ENCODE measurements at places on chromosomes 2 and 18.

- no peak for DNase-seq
Measured at GRCh38 chr2:16482460-16482859, 183.2 kb downstream of the CYRIA start.

DNA sequence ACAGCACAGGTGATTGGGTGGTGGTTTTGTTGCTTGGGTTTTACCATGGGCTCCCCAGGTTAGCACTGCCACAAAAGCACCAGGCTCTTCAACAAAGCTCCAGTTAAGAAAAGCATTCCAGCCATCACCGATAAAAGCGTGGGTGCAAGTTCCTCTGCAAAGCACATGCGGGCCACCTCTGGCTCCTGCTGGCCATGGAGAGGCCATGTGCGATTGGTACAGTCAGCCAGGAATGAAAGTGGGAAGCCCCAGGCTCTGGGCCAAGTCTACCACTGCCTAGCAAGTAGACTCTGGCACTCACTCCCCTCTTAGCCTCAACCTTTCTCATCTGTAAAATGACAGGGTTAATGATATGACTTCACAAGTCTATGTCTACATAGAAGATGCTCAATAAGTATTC, 36.0 kb downstream of the BCL11A start:
- no peak for DNase-seq

GRCh38 chr2:120182019-120182560, 41.1 kb downstream of the TMEM185B start:
- DNase-seq, result no peak

GRCh38 chr2:65227020-65227455, 593 bp upstream of the ACTR2 start:
- DNase-seq, result no peak

DNA sequence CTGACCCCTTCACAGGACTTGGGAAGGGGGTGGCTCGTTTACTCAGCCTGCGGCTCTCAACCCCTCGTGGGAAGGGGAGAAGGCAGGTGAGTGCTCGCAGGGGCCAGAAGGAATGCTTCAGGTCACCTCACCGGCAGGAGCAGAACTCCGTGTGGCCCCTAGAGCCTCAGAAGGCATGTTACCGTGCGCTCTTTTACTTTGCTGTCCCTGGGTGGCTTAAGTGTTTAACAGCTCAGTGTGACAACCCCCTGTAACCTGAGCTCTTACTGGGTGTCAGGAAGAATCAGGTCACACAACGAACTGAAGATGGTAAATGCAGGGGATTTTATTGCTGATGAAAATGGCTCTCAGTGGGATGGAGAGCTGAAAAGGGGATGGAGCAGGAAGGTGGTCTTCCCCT, 1235.4 kb downstream of the LRP1B start:
- no peak for DNase-seq

GRCh38 chr2:142048581-142048980, 82.2 kb downstream of the LRP1B start:
- DNase-seq, result no peak
